ENCODE measurements at places on chromosomes 7 and 10. TPM values are rescaled to one million over a fixed set of nuclear protein-coding genes. Genes with fewer than 3 reads are reported as not detected.

DNA sequence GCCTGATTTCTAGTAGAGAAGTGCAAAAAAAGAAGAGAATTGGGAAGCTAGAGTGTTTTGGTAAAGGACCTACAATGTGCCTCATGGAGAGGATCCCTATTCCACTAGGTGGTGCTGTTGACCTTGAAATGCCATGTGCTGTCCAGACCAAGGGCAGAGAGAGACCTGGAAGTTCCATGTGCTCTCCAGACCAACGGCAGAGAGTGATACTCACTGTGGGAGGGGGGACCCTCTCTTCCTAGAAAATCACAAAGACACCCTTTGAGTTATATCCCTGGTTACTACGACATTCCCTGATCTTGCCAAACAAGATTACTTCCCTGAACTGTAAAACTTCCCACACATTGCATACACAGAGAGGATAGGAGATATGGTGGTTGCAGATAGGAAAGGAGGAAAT is 212.7 kb upstream of the ZNF804B start:
- no peak for DNase-seq

- DNase-seq, result no peak
Observed at GRCh38 chr10:122981066-122981464, 864 bp downstream of the PSTK start.

GRCh38 chr7:101915000-101915399 is 97.6 kb downstream of the CUX1 start:
- DNase-seq, result no peak

DNA sequence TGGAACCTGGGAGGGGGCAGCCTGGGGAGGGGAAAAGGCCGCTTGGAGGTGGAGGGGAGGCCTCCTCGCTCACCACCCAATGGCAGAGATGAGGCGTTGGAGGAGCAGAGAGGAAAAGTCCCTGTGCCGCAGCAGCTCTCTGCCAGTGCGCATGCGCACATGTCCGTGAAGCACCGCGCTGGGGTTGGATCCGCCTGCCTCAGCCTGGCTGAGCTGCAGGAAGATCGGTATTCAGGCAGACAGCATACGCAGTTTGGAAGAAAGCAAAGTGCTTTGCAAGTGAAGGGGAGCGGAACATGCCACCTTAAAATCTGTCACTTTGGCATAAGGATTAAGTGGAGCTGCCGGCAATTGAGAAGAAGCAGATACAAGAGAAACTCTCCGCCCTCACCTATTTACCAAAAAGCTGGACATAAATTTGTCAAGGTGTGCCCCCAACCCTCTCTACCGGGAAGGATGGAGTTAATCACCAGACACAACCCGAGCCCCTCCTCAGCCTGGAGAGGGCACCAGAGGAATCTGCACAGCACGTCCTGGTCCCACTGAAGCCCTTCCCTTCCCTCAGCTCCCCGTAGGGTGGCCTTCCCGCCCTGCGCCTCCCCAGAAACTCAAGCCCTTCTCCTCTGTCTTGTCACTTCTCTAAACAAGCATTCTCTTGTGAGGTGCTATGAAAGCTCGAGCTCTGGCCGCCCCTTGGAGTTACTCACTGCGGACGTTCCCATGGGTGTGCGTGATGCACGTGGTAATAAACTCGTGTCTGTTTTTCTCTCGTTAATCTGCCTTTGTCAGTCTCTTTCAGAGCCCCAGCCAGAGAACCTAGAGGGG is 32.2 kb upstream of the TMEM72 start:
- peak; percentile 73 for DNase-seq

DNA sequence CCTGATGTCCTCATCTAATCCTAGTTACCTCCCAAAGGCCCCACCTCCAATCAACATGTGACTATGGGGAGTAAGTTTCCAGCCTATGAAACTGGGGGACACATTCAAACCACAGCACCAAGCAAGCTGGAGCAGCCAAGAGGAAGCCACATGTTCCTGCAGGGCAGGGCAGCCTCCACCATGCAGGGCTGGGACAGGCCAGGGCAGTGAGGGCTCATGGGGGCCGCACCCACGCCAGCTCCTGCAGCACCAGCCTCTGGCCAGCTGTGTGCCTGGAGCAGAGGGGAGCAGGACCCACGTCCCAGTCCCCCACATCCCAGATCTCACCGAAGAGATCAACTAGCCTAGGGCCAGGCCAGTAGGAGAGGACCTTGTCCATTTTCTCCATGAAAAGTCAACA is 85.9 kb upstream of the INSIG1 start:
- DNase-seq, result no peak

DNA sequence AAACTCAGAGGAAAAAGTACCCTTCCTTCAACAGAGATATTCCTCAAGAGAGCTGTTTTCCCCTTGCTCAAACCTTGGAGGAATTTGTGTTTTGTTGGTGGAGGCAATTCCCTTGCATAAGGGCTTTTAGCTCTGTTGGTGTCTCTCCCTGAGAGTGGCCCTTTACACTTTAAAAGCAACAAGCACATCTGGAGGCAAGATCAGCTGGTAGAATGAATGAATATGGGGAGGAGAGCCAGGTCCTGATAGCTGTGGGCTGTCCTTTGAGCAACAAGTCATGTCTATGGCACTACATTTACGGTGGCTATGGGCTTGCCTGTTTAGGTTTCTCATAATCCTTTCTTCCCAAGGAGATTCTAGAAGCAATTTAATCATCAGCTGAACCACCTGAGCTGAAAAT is 384.0 kb downstream of the SORCS3 start:
- DNase-seq, result no peak

DNA sequence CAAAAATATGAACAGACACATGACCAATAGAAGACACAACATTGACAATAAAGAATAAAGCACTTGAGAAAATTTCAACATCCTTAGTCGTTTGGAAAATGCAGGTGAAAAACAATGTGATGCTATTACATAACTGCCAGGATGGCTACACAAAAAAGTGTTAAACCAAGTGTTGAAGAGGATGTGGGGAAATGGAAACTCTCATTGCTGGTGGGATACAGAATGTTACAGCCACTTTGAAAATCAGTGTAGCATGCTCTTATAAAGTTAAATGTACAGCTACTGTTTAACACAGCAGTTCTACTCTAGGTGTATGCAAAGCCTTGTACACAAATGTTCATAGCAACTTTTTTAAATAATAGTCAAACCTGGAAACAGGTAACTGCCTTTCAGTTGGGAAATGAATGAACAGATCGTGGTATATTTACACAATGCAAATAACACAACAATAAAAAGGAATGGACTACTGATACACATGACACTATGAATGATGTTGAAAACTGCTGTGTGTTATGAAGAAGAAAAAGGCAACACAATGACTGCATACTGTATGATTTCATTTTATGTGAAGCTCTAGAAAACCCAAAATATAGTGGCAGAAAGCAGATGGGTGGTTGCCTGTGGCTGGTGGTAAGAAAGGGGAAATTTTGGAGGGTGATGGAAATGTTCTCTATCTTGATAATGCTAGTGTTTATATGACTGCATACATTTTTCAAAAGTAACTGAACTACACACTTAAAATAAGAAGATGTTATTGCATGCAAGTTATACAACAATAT is 102.2 kb upstream of the VIPR2 start:
- DNase-seq, result no peak

DNA sequence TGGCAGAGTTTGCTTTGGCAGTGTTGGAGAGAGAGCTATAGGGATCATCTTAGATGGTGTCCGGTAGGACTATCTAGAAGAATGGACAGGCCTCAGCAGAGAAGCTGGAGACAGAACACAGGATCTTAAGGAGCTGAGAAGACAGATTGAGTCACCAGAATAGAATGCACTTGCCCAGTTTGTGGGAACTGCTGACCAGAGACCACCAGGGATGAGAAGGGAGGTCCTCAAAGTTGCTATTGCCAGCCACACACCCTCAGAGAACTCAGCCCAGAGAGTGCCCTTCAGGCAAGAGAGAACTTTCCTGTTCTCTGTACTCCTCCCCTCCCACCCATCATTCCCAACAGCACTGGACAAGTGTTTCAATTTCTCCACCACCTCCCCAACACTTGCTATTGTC is 25.3 kb upstream of the GALNT11 start:
- DNase-seq, result no peak

GRCh38 chr7:151687523-151688235 is 168.0 kb upstream of the RHEB start:
- DNase-seq, result no peak

DNA sequence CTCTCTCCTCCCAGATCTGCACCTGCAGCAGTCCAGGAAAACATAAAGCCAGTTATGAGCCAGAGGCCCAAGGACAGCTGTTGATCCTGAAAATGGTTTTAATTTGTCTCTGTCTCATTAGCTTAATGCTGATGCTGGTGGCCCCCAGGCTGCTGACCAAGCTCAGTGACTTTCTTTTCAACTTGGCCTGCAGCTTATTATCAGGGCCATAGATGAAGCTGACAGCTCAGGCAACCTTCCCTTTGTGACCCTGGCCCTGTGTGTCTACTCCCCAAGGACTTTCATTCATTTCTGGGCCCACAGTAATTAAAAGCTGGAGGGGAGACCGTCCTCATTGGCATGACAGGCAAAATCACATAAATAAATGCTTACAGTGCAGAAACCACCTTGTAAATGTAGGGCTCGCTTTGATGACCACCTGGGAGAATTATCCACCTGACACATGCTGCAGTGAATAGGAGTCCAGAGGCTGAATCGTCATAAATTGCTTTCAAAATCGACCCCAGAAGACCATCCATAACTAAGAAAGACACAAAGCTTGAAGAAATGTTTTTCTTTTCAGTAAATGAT is 138.5 kb downstream of the NPY start:
- DNase-seq, result no peak

GRCh38 chr7:10770176-10770575 is 203.5 kb upstream of the PHF14 start:
- DNase-seq, result no peak

DNA sequence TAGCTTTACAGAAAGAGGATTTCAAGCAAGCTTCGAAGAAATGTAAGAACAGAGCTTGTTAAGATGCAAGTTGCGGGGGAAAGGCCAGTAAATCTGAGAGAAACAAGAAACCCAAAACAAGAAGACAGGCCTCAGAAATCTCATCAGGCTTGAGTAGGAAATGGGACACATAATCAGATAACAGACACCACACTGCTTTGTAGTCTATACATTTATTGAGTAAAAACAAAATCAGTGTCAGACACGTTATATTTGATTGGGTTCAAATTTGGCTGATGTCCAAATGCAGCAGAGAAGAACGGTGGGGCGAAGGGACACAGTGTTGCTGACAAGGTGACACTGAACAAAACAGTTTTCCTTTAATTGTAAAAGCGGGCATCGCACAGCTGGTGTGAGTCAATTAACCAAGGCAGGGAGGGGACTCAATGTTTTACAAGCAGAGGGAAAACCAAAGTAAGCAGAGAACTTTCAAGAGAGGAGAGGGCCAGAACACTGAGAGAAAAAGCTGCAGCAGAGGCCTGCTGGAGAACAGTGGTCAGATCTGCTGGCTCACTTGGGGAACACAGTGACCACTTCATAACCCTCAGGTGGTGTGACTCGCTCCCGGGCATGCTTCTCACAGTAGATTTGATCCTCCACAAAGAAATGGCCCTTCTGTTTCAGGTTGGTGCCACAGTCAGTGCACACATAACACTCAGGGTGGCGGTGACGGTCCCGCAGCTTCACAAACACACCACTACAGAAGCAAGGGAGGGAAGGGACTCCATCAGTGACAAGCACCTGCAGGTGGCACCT is 43.5 kb downstream of the ACSM6 start:
- DNase-seq, result no peak

- DNase-seq, result no peak
Observed at GRCh38 chr7:25025218-25025671, 45.3 kb upstream of the OSBPL3 start.

DNA sequence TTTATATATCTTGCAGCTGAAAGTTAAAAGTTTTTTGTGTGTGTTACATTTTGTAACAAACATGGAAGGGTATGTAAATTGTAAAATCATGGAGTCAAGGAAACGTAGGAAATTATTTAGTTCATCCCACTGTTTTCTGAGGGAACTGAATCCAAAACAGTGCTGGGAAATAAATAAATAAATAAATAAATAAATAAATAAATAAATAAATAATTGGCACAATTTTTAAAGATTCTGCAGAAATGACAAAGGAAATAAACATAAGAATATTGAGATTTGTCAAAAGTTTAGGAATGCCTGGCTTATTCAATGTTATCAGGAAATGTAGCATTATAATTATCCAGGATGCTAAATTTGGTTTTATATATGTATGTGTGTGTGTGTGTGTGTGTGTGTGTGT is 91.4 kb upstream of the AGBL3 start:
- no peak for DNase-seq

DNA sequence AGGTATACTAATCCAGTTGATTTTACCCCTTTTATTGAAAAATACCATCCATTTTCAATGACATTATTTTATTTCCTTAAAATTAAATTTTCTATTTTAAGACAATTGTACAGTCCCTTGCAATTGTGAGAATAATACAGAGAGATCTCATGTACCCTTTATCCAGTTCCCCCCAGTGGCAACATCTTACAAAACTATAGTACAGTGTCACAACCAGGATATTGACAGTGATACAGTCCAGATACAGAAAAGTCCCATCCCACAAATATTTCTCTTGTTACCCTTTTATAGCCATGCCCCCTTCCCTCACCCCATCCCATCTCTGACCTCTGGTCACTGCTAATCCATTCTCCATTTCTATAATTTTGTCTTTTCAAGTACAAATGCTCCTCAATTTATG is 18.5 kb downstream of the ELFN1 start:
- DNase-seq, result no peak

DNA sequence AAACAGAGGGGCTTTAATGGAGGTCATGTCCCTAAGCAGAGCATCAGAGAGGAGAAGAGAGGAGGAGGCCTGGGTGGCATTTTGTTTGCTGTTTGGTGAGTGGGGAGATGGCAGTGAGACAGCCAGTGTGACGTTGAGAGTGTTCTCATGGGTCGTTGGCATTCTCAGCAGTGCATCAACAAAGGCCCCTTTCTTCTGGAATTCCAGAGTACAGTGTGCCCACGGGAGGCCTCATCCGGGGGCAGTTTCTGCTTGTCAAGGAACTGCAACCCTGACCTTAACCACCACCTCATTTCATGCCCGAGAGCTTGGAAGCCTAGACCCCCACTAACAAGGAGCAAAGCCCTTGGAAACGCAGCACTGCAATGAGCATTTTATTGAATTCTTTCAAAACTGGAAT is 92.9 kb downstream of the CELF2 start:
- DNase-seq, result no peak

RBP3 gene
- 0.07 TPM for polyA plus RNA-seq

PTER gene
- 19.4 TPM for polyA plus RNA-seq

CLEC2L gene
- 1.4 TPM for polyA plus RNA-seq

CRHR2 gene
- 0.09 TPM for polyA plus RNA-seq

TWIST1 gene
- polyA plus RNA-seq, result 10.7 TPM

SSC4D gene
- 4.3 TPM for polyA plus RNA-seq

PDGFA gene
- 47.8 TPM for polyA plus RNA-seq

WNT2 gene
- polyA plus RNA-seq, result 0.46 TPM

CALHM1 gene
- 0.07 TPM for polyA plus RNA-seq
